ENCODE measurements at places on chromosomes 3 and 15.
A peak's percentile ranks its signal among the peaks of the same experiment; 100 is the strongest.

DNA sequence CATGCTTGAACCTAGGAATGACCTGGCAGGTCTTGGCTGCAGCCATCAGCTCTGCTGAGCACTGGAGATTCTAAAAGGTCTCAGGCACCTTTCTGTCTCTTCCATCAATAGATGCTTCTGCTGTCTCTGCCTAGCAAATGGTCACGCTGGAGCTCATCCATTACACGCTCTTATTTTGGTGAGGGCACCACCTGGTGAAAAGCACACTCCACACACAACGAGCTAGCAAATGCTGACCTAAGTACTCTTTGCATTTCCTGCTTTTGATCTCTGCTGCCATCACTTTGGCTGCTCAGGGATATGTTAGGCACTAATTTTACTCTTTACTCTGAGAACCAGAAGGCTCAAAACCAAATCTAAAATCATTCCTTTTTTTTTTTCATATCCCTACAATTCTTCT is 91.3 kb downstream of the RAB11A start:
- DNase-seq = no peak

GRCh38 chr15:59338414-59338813 is 34.3 kb downstream of the MYO1E start:
- DNase-seq = no peak

GRCh38 chr3:104412608-104413580 is 953.8 kb upstream of the ALCAM start:
- no peak for DNase-seq

- DNase-seq = no peak
Observed at GRCh38 chr3:49799105-49799504, 568 bp downstream of the CDHR4 start.

DNA sequence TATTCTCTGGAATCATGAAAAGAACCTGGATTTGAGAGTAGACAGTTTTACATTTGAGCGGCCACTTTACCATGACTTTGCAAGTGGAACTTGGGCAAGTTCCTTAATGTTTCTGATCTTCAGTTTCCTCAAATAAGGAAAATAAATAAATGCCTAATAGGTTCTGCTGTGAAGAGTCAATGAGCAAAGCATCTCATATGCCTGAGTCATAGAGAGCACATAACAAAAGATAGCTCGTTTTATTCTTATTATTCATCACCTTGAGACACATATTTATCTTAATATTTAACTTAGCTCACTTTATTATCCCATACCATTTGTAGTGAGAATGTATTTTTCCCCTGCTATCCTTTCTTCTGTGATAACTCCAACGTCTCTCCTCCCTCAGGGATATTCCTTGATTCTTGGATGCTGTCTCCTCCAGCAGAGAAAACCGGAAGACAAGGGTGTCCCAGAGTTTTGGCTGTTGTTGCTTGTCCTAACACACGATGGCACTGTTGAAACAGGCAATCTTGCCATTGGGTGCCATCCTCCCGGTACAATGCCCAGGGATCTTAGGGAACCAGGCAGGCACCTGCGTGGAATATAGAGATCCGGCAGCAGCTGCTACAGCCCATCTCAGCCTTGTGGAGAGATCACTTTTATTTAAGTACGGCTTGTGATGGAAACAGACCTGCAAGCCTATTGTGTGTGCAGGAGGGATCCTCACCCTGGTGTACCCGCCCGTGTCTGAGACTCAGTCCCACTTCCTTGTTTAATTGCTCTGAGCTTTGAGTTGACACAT is 33.3 kb upstream of the VPS33B start:
- peak; percentile 84 for DNase-seq

DNA sequence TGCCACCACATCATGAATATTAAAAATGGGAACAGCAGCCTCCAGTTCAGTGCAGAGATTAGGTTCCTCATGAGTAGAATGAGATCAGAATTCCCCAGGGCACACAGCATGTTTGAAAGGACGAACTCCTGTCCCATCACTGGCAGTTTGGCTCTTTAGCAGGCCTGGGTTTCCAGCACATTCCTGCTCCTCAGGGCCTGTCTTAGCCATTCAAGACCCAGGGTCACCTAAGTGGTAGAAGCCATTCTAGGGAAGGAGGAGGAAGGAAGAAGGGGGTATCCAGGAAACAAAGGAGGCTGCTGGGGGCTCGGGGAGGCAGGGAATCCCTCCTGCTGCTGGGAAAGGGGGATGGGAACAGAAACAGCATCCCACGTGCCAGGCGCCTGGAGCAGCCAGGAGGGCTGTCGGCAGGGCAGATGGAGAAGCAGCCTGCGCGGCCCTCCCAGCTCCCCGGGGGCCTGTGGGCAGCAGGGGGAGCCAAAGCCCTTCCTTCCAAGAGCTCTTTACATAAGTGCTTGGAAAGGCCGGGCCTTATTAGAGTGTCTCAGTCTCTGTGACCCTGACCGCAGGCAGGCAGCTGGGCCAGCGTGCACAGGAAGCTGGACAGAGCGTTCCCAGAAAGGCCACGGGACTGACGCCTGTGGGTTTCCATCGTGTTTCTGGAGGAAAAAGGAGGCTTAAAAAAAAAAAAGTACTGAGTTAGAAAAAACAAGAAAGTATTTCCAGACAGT is 24.7 kb downstream of the LOXL1 start:
- DNase-seq = peak; percentile 94

DNA sequence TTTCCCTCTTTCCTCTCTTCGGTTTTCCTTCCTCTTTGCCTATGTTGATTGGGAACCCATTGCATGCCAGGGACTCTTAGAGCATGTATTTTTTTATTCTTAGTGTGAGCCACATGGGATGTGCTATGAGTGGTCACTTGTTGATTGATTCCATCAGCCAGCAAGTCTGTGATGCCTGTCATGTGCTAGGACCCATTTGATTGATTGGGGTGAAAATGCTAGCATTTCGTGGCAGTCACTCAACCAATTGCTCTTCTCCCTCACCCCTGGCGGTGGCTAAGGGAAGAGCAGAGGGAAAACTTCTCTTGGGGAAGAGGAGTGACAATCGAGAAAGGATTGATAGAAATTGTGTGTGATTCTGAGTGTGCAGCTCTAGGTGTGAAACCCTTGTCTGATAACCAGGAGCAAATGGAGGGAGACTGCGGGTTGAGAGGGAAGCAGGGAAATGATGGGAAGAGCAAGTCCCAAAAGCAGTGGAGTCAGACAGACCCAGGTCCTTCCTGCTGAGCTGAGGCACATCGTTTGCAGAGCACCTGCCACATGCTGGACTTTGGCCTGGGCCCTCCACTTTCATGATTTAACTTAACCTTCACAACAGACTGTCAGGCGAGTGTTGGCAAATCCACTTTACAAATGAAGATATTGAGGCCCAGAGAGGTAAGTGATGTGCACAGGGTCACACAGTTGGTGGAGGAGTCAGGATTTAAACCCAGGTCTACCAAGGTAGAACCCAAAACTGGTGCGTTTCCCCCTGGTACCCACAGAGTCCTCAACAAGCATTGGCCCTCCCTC is 40.0 kb downstream of the SLC6A11 start:
- DNase-seq = no peak

DNA sequence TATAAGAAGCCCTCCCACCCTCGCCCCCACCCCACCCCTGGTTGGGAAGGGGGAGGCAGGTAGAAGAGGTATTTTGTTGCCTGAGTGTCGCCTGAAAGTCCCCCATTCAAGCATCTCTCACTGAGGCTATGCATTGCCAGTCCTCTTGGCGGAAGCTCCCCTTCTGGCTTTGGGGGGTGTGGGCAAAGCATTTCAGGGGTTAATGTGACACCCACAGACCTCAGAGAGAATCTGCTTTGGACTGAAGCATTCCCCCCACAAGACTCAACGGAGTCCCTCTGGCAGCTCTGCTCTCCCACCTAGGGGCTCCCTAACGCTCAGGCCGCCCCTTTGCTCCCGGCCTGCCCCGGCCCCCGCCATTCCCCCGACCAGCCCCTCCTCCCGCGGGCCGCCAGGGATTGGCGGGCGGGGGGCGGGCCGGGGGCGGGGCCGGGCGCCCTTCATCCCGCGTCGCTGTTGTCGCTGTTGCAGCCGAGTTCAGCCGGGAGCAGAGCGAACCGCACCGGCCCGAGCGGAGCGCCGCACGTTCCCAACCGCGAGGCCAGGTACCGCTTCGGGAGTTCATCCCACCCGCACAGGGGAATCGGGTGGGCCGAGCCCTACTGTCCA is at the start of gene SLC38A3:
Gene SLC38A3, plus strand, starts transcription at position 468 of the 609 bp plus-strand sequence. CDS start 8,929 bp downstream, outside the sequence.
- no peak for DNase-seq

DNA sequence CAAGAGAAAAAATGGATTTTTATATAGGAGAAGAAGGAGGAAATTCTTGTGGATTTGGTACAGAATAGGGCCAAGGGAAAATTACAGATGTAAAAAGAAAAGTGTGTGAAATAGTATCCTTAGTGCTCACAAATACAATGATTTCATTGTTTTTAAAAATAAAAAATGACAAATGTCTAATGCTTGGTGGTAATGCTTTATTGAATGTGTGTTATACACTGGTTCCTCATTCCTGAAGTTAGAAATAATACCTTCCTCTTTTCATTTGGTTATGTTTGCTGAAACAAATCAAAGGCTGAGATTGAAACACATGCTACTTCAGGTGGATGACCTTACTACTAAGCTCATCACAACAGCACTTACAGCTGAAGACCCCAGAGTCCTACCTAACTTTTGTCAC is 37.7 kb upstream of the CCR2 start:
- DNase-seq = no peak

DNA sequence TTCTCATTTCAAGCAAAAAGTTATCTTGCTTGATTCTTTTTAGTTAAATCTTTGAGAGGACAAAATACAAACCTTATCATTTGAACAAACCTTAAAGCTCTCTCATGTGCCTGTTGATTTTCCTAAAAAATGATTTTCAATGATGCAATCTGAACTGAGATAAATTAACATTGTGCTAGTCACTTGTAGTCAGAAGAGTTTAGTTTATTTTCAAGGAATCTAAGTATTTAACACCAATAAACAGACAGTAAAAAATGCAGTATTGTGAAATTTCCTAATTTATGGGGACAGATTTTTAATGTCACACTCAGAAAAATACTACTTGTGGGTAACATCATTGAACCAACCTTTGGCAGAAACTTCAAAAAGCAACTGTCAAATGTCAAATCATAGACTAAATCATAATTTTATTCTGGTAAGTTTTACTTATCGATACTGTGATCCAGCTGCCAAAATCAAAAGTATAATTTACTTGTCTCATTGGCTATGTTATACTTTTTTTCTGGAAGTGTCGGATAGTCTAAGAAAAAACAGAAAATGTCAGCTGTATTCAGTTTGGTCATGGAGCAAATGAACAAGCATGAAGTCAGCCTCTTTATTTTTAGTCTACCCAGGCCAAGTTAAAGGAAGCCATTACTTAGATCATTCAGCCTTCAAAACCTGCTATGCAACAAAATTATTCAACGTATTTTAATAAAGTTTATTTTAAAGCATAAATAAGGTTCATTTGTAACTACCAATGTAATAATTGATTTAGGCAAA is 52.4 kb upstream of the FNDC3B start:
- DNase-seq = no peak

GRCh38 chr15:90075420-90076289 is 26.6 kb downstream of the IDH2 start:
- no peak for DNase-seq

DNA sequence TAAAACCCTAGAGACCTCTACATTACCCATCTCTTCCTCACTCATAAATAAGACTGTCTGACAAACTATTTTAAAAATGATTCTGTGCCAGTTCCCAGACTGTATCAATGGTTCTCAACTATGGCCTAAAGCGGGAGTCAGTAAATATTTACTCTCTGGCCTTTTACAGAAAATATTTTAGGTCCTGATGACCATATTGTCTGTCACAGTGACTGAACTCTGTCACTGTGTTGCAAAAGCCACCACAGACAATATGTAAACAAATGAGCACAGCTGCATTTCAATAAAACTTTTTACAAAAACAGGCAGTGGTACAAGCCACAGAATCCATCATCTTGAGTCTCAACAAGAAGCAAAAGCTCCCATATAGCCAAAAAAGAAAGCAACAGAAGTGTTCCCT is 45.4 kb downstream of the PLOD2 start:
- no peak for DNase-seq

DNA sequence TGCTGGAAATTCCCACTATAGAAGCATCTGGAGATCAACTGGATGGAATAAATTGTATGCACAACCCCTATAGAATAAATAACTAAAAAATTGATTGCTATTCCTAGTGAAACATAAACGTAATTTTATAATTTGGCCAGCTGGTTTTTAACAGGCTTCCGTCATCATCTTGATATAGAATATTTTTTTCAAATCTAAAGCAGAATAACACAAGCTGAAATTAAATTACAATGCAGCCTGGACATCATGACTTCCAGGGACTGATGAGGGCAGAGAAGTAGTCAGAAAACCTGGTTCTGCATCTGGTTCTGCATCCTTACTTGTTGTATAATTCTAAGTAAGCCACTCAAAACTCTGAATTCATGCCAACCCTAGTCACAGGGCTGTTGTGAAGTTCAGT is 146.1 kb downstream of the MEX3B start:
- no peak for DNase-seq

DNA sequence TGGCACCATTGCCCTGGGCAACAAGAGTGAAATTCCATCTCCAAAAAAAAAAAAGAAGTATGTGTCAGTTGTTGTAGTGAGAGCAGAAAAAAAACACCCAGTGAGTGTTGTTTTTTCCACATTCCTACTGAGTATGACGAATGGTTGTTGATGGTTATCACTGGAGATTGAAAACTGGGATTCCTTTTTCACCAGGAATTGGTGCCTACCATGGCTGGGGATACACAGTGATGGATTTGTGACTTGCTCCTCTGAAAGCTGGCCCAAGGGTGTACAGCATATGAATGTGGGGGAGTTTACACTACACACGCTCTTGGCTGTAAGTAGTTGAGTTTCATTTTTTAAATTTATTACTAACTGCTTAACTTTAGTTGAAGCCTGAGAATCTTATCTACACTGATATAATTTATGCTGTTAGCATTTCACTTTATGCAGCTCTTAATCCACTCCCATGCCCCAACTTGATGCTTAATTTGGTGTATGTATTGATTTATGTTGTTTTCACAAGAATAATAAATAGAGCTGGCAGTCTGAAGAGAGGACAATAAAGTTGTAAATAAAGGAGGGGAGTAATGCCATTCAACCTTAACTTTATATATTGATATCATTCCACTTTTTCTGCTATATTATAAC is 56.0 kb upstream of the MME start:
- DNase-seq = no peak

DNA sequence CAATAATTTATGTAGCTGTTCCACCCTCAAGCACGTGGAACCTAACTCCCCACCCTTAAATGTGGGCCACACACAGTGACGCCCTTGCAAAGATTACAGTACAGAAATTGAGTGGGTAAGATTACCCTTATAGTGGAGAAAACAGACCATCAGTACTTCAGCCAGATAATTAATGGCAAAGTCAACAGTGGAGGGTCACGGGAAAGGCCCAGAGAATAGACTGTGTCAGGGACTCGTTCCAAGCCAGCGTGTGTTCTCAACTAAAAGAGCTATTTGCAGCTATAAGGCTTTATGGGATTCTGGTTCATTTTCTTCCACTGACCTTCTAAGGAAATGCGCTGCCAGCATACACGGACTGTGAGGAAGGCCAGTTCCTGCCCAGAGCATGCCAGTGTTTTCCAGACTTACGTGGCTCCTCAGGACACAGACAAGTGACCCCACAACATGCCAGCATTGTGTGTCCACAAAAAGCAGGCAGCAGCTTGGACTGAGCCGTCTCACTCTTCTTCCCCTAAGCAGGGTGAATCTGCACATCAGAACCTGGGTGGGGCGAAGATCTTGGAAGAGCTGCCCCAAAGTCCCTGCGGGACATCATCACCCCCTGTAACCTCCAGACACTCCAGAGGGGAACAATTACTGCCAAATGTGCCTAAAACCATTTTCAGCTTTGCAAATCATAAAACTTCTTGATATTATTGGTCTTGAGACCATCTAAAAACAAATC is 428.5 kb downstream of the OCA2 start:
- DNase-seq = no peak
